Skeletal muscle cell (primary cell): ENCODE measurements at places on chromosomes 4 and X.

- no peak for DNase-seq
Measured at GRCh38 chr4:176238826-176239225, 30.2 kb downstream of the ASB5 start.

- DNase-seq: no peak
Measured at GRCh38 chrX:9586992-9587392, 122.1 kb downstream of the TBL1X start.

DNA sequence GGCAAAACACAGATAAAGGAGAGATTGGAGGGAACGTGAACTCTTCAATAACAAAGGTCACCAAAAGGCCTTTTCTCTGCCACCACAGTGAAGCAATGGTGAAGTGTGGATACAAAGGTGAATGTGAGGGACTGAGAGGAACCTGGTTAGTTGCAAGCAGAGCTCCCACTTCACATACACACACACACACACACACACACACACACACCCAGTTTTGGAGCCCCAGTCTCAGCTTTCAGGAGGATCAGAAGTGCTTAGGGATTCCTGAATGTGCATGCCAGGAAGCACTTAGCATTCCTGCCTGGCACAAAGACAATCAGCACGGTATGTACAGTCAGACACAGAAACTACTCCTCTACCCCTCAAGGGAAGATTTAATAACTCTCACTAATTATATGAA lies 71.5 kb downstream of the ARHGEF9 start:
- DNase-seq: no peak

DNA sequence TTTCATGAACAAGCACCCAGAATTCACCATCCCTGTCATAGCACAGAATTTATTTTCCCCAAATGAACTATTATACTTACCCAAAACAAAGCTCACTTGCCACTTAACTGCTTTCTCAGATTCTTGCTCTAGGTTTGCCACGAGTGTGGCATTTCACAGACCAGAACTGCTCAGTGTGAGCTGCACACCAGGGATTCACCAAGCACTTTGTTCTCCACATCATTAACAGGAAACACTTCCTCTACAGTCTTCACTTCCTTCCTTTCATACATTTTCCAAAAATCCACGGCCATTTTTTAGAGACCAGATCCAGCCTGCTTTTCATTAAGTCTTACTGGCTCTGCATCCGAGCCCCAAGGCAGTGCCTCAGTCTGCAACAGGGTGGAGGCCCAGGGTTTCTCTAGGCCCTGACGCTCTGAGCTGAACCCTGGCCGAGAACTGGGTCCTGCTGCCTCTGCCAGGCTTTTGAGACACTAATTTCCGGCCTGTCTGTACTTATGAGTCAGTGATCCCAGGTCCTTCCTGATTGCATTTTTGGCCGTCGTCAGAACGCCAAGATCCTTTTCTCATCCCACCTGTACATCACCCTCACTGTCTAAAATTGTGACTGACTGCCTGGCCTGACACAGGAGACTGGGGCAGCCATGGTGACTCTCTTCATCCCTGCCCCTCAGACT lies 67.6 kb upstream of the MTNR1A start:
- DNase-seq: no peak
